Dorsolateral prefrontal cortex (tissue), 122 donors: ENCODE measurements at places on chromosomes 1 and 21.

GRCh38 chr1:11550664-11551283, 71.8 kb downstream of the DISP3 start:
- no peak for DNase-seq

DNA sequence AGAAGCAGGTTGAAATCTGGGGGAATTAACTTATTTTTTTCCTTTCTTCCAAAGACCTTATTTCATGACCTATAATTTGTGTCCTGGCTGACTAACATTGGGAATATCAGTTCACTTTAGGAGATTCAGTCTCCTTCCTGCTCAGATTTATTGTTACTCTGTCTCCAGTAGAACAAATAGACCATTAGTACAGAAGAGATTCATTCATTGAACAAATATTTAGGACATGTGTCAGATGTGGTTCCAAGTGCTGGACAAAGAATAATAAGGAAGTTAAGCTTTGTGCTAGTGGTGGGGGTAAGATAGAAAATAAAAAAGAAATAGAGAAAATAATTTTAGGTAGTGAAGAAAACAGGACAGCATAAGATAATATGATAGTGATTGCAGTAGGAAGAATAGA, 20.3 kb downstream of the ZMYM4 start:
- DNase-seq, result no peak

DNA sequence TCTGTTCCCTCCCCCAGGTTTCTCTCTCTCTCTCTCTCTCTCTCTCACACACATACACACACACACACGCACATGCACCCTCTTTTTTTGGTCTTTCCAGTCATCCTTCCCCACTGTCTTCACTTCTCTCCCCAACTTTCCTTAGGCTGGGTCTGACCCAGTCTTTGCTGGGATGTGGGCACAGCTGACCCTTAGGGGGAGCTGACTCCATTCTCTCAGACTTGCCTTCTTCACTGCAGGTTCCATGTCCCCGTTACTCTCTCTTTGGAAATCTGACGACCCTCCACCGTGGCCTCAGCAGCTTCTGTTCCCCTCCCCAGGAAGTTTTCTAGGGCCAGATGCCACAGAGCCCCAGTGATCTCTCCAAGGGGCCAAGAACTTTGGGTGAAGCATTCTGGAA, 2.1 kb downstream of the DISP3 start:
- no peak for DNase-seq

- DNase-seq, result no peak
Measured at GRCh38 chr1:65441464-65441863, 21.0 kb downstream of the LEPR start.

GRCh38 chr21:36732217-36732616, 33.3 kb downstream of the SIM2 start:
- no peak for DNase-seq

DNA sequence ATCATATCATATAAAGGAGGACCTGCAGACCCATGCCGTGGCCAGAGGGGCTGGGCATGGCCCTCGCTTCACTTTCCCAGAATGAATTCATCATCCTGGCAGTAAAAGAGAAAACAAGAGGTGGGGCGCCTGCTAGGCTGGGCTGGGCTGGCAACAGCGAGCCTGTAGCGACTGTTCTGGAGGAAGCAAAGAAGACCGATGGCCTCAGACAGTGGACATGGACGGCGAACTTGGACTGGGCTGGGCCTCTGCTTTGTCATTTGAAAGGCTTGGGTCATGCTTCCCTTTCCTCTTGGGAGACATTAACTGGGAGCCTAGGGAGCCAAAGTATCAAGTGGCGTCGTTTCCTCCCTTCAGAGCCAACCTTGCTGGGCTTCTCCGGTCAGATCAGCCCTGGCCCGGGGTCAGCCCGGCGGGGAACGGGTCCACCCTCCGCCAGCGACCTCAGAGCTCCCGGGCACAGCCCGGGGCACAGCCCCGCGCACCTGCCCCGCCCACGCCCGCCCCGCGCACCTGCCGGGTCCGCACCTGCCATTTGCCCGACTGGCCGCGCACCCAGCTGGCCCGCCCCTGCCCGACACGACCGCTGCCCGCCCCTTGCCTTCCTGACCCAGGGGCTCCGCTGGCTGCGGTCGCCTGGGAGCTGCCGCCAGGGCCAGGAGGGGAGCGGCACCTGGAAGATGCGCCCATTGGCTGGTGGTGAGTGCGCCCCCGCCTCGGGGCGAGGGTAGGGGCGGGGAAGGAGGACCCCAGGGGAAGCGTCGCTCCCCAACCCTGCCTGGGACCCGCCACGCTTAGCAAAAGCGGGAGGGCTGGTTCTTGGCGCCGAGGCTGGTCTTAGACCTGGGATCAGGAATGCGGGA, at the start of gene FAM3B:
FAM3B (plus strand) TSS at position 602 of the 863 bp plus-strand sequence; CDS start at position 681, 79 bp downstream.
- DNase-seq, result no peak

DNA sequence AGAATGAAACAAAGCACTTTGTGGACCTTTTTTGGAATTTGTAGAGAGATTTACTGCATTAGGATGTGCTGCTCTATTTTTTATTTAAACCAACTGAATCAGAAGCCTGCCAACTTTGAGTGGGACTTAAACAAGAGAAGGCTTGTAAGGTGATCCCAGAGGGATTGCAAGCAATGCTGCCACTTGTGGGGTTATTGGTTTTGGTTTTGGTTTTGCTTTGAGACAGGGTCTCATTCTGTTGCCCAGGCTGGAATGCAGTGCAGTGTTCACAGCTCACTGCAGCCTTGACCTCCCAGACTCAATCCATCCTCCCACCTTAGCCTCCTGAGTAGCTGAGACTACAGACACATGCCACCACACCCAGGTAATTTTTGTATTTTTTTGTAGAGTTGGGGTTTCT, 32.2 kb upstream of the GNG5 start:
- no peak for DNase-seq

DNA sequence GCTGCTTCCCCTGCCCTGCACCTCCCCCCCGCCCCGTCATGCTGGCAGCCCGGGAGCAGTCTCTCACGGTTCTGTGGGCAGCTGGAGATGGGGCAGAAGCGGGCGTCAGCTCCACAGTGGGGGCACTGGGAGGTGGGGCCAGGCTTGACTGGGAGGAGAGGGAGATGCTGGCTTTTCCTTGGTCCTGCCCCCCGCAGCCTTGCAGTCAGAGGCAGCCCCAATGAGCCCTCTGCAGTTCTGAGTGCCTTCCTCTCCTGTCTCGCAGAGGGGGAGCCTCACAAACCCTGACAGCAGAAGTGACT, 21.7 kb downstream of the ARHGEF10L start:
- no peak for DNase-seq

DNA sequence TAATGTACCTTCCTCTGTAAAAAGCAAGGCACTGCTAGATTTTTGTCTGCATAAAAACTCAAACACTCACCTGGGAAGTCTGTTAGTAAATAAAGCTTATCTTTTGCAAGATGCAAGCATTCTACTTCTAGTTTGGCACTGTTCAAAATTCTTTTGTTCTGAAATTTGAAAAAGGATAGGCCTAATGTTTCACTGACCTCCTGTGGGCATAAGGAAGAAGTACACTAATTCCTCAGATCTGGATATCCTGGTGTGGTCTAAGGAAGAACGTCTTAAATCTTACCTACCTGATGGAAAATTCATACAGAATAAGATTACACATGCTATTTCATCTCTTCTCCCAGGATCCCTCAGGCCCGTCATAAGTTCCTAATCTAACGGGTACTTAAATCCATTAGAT, 93.5 kb upstream of the CAMK1G start:
- no peak for DNase-seq

DNA sequence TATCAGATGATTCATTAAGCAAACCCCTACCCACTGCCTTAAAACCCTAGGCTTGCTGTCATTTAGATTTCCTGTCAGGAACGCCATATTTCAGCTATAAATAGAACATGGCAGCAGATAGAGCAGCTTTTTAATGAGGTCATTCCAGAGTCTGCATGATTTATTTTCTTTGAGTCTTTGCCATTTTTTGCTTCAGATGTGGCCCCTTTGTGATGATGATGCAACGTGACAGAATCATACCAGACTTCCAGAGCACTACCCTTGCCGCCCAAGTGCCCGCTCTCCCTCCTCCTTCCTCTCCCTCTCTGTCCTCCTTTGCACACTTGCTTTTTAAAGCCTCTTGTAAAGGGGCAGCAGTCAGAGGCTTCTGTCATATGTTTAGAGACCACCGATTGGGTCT, 55.5 kb upstream of the TRIM67 start:
- no peak for DNase-seq

GRCh38 chr1:163106364-163106987, 37.3 kb downstream of the RGS4 start:
- DNase-seq, result no peak

DNA sequence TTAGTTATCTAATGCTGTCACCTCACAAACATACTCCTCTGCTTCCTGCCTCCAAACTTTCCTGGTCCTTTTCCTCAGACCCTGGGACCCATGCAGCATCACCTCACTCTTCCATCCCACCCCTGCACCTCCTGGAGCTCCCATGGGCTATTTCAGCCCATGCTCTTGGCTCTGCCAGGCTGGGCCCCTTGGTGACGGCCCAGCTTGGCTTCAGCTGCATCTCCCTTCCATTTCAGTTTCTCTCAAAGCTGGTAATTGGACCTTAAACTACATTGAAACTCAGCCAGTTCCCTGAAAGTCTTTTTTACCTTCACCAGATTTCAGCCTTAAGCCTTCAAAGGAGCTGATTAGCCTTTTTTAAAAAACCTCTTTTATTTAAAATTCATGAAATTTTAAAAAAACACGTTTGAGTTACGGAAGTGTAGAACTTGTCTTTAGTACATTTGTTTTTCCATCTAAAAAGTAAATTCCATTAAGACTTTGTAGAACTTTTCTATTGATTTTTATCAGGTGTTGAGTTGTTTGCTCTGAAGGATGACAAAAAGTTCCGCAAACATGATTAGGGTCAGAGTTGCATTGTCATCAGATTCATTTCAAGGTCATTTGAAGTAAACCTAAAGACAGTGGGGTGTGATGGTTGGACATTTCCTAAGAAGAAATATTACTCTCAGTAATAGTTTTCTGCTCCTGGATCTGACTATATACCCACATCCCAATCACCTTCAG, 33.5 kb downstream of the AGT start:
- no peak for DNase-seq
